COLO829 (cell line): ENCODE measurements at places on chromosomes 11 and 22.

DNA sequence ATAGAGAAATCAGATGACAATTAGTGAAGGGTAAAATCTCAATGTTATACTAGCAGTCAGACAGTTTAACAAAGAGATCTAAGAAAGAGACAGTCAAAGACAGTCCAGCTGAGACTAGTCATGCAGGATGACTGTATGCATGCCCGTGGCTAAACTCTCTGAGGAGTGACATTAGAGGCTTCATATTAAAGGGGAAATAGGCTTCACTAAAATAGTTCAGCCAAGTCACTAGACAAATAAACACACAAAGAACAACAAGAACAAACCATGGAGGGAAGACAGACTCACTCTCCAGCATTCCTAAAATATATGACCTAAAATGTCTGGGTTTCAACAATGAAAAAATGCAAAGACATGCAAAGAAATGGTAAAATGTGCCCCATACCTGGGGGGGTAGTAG lies 18.6 kb upstream of the APLNR start:
- no peak for DNase-seq

GRCh38 chr11:75402002-75402773 lies 2.9 kb downstream of the RPS3 start:
- DNase-seq = no peak

GRCh38 chr11:99865951-99866350 lies 821.1 kb upstream of the ARHGAP42 start:
- DNase-seq = no peak

DNA sequence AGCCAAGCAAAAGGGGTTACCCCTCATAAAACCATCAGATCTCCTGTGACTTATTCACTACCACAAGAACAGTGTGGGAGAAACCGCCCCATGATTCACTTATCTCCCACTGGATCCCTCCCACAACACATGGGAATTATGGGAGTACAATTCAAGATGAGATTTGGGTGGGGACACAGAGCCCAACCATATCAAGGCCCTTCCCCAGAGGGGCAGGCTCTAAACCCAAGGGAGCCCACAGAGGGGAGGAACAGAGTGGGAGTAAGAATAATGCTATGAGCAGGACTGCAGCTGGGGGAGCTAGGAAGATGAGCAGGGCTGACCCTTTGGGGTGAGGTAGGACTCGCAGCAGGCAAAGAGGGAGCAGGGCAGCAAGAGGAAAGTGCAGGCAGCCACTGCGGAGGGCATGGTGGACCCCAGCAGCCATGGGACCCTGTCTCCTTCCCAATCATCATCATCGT lies 59.3 kb downstream of the CD82 start:
- no peak for DNase-seq

GRCh38 chr11:23097891-23098290 lies 237.6 kb upstream of the CCDC179 start:
- no peak for DNase-seq

- no peak for DNase-seq
These were observed 998 bp downstream of the BAIAP2L2 start for GRCh38 chr22:38109371-38110001.

DNA sequence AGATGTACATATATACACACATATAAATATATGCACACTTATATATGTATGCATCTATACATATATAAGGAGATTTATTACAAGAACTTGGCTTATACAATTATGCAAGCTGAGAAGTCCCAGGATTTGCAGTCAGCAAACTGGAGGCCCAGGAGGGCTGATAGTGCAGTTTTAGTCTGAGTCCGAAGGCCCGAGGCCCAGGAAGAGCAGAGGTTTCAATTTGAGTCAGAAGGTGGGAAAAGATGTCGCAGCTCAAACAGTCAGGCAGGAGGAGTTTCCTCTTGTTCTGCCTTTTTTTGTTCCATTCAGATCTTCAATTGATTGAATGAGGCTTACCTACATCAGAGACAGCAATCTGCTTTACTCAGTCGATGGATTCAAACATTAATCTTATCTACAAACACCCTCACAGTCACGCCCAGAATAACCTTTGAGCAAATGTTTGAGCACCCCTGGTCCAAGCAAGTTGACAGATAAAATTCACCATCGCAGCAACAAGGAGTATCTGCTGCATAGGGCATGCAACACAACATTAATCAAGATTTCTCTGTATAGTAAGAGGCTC lies 4.0 kb upstream of the SGSM1 start:
- no peak for DNase-seq

DNA sequence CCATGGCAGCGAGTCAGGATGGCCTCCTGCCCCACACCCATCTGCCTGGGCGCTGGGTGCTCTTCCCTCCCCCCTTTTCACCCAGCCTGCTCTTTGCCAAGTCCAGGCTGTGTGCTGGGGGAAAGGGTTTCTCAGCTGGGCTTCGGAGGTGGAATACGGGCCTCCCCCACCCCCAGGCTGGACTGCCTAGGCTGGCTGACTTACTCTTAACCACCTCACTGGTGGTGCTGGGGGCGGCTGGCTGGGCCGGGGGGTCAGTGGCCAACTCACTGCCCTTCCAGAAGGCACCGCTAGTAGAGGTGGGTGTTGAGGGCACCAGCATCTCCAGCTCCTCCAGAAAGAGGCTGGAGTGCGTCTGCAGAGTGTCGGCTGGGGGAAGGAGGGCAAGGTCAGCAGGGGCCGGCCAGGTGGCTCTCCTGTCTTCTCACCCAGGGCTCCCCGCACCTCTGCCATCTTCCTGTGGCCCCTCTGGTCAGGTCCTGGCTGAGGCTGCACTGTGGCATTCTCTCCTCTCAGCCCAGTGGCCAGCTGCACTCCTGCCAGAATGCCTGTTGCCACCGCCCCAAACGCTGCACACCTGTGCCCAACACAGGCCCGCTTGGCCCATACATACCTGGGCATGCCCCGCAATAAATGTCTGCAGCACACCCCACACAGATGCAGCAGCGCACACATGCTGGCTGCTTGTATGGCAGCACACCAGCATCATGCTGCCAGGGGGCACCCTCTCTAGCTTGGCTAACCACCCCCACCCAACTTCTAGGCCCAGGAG lies 9.7 kb downstream of the PITPNM1 start:
- no peak for DNase-seq

- DNase-seq = no peak
These were observed 20.2 kb downstream of the RPS6KA4 start for GRCh38 chr11:64379160-64379559.

DNA sequence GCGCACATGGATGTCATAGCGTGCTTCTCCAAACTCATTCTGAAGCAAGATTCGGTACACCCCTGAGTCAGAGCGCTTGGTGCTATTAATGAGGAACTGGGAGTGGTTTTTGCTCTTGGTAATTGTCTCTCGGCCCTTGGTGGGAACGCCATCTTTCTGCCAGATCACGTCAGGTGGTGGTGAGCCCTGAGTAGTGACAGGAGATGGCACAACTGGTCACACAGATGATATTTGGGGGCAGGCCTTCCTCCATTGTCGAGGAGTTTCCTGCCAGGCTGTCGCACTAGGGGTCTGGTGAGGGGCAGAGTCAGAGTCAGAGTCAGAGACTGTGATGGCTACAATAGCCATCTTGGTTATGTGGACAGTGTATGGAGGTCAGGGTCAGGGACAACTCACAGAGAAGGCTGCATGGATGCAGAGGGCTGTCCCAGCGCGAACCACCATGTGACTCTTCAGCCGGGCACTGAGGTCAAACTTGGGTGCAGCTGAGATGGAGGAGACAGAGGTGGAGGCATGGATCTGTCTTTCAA lies 9.3 kb downstream of the TMEM86A start:
- DNase-seq = no peak

DNA sequence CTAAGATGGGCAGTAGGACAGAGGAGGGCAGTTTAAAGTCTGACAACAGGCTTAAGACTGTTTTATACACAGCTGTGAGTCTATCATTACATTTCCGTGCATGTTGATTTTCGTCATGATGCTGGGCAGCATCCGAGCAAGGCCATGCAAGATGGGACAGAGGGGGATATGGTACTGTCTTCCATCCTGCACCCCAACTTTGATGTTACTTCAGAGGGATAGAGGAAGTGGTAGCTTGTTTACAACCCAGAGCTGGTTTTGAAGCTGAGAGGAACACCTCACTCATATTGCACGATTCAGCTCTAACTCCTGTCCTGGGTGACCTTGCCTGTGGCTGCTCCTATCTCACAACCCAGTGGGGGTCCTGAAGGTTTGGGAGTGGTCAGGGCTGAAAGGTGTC lies 3.0 kb upstream of the SORL1 start:
- no peak for DNase-seq

GRCh38 chr11:45324459-45324858 lies 38.3 kb upstream of the SYT13 start:
- no peak for DNase-seq

DNA sequence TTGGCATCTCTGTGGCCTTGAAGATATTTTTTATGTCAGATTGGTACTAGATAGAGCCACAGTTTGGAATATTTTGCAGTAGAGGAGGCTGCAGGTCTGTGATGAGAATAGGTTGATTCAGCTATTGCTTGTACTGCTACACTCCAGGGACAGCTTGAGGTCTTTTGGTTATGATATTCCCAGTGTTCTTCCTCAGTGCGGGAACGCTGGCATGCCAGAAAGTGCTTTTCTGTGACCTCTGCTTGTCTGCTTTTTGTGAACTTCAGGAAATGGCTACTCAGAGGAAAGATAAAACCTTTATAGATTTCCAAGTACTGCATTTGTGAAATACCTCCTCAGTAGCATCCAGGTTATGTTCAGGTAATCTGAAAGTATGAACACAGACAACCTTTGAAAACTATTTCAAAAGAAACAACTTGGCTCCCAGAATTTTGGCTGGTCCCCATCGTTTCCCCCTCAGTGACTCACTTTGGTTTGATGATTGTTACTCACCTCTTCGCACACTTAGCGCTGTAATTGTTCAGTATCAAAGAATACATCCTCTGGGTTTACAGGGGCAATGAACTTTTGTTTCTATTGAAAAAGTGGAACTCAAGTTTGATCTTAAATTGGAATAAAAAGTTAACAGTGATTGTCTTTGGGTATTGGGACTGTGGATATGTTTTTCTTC lies 191.4 kb downstream of the HIPK3 start:
- no peak for DNase-seq

- no peak for DNase-seq
These were observed 749.2 kb downstream of the NTM start for GRCh38 chr11:132119573-132119972.

DNA sequence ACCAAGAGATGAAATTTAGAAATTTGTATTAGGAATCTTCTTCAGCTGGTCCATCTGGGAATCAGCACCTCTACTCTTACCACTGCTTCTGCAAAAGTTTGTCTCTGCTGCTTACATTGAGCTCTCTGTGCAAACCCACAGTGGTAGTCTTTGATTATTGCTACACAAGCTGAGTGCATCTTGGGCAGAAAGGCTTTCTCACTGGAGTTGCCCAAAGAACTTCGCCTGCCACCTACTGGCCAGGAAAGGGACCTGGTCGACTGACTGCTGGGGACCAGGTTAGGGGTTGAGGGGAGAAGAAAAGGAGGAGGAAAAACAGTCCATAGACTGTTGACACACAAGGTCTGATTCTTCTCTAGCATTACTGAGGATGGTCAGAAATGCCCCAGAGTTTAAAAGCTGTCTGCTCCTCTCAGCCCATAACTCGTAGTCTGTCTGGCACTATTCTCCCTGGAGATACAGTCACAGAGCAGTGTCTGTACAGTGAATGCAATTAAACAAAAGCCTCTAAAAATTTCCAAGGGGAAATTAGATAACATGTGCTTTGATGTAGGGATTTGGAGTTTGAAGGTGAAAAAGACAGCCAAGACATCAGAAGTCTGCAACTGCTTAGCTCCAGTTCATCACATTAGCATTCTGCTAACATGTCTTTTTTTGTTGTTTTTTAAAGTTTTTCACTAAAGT lies 215.0 kb upstream of the CTSC start:
- peak; percentile 65 for DNase-seq

DNA sequence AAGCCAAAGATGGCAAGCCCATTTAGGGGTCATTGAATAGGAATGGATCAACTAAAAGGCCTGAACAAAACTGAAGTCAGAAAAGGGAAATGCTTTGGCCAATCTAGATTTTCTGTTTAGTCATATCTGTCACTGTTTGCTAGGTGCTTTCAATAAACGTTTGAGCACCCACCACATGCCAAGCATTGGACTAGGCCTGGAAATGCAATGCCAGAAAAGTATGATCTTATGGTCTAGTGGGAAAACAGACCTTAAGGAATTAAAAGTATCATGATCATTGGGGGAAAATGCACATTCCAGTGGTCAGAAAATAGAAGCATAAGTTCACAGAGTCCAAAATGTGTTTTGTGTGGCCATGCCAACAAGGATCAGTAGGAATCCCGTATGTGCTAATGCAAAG lies 76.8 kb upstream of the BIRC3 start:
- DNase-seq = no peak

- no peak for DNase-seq
These were observed 1.8 kb downstream of the TESMIN start for GRCh38 chr11:68749229-68750123.

GRCh38 chr11:75873417-75874221 lies 58.6 kb downstream of the UVRAG start:
- no peak for DNase-seq

GRCh38 chr11:3684129-3684818 lies 13.1 kb upstream of the CHRNA10 start:
- peak; percentile 93 for DNase-seq

- no peak for DNase-seq
These were observed 804.1 kb upstream of the ANO3 start for GRCh38 chr11:25527841-25528240.

GRCh38 chr11:11459578-11459977 lies 106.5 kb upstream of the CSNK2A3 start:
- DNase-seq = no peak

- no peak for DNase-seq
These were observed 254.8 kb downstream of the GRIK4 start for GRCh38 chr11:120766318-120766717.

GRCh38 chr11:25838918-25839625 lies 492.9 kb upstream of the ANO3 start:
- peak; percentile 62 for DNase-seq
